ENCODE measurements at places on chromosomes 16 and 17.

GRCh38 chr17:48051706-48052486, 3.7 kb downstream of the NFE2L1 start:
- DNase-seq, result no peak

DNA sequence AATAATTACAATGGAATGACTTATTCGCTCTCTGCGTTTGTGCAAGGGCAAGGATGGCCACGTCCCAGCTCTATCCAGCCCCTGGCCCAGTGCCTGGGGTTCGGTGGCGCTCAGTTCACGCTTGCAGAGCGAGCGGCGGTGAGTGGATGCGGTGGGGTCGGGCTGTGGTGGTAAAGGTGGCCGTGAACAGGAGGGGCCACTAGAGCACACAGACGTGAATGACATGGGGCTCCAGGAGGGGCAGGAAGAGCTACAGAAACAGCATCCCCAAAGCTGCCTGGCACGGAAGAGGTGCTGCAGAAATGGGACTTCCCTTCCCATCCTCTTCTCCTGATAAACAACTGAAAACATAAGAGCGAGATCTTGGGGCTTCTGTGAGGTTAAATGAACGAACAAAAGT, 28.4 kb downstream of the IRF8 start:
- no peak for DNase-seq

DNA sequence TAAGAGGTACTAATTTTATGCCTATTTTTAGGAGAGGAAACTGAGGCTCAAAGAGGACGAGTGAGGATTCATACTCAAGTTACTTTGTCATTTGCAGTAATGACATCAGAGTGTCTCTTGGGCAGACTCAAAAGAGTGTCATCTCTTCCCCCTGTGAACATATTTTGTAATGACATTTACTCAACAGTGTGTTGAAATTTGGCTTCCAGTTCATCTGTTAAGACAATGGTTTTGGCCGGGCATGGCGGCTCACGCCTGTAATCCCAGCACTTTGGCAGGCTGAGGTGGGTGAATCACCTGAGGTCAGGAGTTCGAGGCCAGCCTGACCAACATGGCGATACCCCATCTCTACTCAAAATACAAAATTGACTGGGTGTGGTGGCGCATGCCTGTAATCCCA, 28.9 kb downstream of the WFDC1 start:
- no peak for DNase-seq

DNA sequence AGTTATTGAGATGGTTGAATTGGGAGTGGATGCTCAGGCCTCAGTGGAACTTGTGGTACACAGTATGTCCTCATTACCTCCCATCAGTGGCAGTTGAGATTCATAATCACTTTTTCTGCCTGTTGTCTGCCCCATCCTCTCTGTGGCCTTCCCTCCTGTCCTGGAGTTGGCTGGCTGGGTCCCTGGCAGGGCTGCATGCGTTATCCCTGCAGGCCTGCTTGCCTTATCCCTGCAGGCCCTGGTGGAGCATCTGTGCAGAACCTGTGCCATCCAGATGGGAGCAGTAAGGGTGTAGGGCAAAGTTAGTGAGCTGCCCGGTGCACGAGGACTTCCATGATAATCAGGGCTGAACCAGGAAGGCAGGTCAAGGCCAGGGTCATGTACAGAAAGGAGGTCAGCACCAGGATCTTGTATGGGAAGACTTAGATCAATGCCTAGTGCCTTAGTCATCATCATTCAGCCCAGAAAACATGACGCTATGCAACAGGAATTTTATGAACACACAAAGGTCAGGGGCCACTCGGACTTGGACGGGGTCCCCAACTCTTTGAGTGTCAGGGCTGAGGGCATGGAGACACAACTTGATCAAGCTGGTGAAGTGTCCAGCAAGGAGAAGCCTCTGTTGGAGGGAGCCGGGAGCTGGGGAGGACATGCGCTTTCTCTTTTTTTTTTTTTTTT, 47.2 kb downstream of the ABCC1 start:
- DNase-seq, result peak; percentile 8

DNA sequence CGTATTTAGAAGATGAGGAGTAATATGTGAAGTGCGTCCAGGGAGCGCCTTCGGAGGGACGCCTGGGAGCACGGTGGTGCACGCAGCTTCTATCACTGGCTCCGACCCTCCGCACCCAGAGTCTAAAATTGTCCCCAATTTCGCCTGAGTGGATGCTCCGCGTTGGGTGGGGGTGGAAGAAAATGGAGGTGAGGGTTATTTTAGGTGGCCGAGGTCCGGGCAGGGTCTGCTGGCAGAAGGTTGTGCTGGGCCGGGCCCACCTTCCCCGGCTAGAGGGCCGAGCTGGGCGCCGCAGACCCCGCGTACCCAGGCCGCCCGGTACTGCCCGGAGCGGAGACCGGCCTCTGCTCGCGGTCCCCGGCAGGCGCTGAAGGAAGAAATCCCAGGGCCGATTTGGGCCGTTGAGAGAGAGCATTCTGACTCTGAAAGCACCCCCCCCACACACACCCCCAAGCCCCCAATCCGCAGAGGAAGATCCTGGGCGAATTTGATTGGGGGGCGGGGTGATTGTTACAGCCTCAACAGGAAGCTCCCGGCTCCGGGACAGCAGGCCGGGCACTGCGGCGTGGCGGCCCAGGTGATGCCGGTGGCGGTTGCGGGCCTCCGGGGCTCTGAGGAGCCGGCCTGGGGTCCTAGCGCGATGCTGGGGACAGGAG, 3.0 kb downstream of the BAHCC1 start:
- peak; percentile 84 for DNase-seq

GRCh38 chr17:79667746-79668145, 56.9 kb upstream of the RBFOX3 start:
- peak; percentile 17 for DNase-seq

GRCh38 chr16:939941-940340, 30.8 kb downstream of the LMF1 start:
- no peak for DNase-seq

DNA sequence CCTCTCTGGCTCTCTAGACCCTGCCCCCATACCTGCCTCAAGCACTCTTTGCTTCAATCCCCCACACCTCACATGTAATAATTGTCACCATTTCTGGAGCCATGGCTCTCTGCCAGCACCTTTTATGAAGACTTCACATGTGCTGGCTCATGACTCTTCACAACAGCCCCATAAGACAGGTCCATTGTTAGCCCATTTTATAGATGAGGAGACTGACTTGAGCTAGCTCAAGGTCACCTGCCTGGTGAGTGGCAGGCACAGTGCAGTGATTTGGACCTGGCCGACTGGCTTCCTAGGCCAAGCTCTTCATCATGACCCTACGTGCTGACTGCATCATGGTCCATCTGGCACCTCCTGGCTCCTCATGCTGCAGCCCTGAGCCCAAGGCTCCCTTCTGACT, 25.0 kb downstream of the FAM20A start:
- DNase-seq, result no peak

- DNase-seq, result no peak
Observed at GRCh38 chr16:4548124-4548523, 8.0 kb upstream of the C16orf96 start.

GRCh38 chr17:30926516-30926915, 4.8 kb downstream of the ADAP2 start:
- DNase-seq, result no peak

GRCh38 chr17:32127158-32127897, 15.0 kb upstream of the RHOT1 start:
- DNase-seq, result peak; percentile 74

DNA sequence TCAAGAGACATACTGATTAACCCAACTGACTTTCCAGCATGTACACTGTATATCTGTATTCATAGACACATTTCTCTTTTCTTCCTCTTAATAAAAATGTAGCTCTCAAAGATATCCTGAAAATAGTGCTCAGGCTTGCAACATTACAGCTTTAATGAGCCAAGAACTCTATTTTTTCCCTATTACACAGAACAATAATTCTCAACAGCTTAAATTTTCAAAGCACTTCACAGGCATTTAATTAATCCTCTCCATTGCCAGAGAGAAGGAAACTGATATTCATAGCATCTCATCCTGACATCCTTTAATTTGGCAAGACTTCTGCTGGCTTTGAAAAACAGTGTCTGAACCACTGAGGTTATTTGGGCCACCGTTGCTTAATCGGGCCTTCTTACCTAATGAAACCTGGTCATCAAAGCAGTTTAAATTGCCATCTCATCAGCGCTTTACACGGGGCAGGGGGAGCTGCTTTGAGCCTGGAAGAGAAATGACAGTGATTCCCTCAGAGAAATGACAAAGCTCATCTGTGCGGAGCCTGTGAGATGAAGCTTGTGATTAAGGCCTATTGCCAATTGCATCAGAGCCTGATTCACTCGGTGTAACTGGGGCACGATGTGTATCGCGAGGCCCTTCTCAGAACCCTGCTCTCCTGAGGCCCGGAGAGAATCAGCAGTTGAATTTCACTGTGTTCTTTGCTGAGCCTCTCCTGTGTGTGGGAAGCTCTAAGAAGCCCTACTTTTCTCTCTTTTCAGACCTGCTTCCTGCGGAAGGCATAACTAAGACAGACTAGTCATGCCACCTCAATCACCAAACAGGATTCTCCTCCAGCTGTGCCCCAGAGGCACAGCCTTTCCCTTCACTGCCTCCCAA, 8.5 kb upstream of the SIAH1 start:
- DNase-seq, result no peak

DNA sequence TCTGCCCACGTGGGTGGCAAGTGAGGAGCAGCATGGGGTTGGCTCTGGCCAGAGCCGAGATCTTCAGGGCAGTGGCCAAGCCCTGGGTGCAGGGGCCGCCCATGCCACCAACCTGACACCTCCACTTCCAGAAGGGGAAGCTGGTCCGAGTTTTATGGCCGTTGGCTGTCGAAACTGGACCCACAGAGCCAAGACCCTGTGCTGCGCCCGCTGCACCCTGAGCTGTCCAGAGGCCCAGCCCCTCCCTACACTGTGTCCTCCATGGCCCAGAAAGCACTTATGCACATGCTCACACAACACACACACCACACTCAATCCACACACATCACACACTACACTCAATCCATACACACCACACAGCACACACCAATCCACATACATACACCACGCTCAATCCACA, 33.9 kb upstream of the RPTOR start:
- no peak for DNase-seq

- no peak for DNase-seq
Observed at GRCh38 chr16:10931134-10931533, 11.1 kb downstream of the DEXI start.

DNA sequence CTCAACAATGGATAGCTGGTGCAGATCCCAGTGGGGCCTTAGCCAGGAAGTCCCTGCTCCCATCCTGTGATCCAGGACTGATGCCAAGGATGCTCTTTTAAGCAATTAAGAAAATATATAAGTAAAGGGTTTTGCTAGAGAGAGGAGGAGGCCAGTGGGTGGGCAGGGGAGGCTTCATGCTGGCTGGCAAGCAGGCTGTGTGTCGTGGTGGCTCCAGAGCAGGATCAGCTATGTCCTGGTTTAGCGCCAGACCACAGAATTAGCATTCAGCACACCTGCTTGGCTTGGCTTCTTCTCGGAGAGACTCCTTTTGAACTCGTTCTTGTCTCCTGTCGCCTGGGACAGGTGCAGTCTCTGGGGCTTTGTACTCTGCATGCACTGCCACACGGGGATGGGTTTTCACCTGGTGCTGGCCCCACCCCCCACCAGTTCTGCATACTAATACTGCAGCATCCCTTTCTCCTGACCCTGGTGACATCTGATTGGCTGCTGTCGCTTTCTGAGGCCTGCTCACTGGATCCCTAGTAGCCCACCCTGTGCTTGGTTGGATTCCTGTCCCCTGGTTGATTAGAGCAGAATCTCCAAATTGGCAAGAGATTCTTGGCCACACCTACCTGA, 66.1 kb downstream of the PLD6 start:
- DNase-seq, result peak; percentile 84

DNA sequence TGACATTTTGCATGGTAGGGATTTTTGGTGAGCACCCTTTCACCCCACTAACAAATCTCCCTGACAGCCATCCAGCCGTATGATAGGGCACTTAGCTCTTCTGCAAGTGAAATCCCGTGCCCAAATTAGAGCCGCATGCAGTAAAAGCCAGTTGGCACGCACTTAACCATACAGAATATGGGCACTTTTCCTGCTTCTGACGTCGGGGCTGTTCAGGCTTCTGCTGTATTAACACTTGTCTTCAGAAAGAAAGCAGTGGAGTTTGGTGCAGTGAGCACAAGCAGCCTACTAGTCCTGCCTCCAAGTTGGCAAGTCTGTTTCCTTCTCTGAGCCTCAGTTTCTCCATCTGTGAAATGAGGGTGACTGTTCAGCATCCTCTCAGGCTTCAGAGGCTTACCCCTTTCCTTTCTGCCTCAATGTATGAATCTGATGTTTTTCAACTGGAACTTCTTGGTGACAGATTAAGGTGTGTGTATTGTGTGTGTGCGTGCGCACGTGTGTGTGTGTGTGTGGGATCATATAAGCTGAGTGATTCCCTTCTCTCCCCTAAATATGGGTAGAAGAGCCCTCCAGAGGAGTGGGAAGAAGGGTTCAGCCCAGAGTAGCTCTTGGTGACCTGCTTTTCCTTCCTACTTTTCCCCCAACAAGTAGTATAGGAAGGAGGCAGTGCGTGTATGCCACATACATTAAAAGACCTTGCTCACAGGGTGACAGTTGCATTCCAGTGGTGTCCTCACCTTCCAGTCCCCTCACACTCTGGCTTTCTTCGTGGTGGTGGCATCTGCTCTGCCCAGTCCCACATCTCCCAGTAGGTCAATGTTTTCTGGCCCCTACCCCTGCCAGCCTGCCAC, 19.0 kb downstream of the IGF2BP1 start:
- no peak for DNase-seq

- peak; percentile 56 for DNase-seq
Observed at GRCh38 chr16:78005881-78006280, 16.5 kb upstream of the CLEC3A start.

DNA sequence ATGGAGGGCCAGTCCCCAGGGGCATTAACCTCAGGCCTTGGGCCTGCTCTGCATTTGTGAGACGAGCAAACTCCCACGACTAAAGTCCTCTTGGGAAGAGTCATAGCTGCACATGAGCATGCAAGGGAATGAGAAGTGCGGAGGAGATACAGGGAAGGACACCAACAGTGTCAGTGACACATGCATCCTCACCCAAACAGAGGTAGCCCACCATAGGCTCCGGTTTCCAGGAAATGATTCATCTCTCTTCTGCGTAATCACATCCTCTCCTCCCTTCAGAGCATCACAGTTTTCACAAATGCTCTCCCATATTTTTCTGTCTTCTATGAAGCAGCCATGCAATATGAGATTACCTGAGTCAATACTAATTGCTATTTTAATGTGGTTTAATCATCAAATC, 725.7 kb upstream of the GOT2 start:
- no peak for DNase-seq

- DNase-seq, result no peak
Observed at GRCh38 chr17:21001111-21001812, 41.5 kb downstream of the USP22 start.

DNA sequence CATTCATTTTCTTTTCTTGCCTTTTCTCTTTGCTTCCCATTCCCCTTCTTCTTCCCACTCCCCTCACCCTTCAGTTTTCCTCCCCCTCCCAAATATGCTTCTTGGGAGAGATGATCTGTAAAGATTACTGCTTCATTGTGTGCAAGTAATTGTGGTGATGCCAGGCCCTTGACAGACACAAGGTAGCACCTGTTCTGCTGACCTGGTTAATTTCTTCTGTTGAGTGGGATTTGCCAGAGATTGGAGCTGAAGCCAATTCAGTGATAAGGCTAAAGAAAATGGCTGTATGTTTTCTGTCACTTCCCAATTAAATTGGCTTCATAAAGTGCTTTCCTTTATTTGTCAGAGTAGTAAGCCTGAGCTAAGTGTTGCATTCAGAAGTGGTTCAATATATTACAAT, 44.5 kb downstream of the AATF start:
- no peak for DNase-seq
